ENCODE measurements at places on chromosomes 2 and 18.
A peak's percentile ranks its signal among the peaks of the same experiment; 100 is the strongest.

DNA sequence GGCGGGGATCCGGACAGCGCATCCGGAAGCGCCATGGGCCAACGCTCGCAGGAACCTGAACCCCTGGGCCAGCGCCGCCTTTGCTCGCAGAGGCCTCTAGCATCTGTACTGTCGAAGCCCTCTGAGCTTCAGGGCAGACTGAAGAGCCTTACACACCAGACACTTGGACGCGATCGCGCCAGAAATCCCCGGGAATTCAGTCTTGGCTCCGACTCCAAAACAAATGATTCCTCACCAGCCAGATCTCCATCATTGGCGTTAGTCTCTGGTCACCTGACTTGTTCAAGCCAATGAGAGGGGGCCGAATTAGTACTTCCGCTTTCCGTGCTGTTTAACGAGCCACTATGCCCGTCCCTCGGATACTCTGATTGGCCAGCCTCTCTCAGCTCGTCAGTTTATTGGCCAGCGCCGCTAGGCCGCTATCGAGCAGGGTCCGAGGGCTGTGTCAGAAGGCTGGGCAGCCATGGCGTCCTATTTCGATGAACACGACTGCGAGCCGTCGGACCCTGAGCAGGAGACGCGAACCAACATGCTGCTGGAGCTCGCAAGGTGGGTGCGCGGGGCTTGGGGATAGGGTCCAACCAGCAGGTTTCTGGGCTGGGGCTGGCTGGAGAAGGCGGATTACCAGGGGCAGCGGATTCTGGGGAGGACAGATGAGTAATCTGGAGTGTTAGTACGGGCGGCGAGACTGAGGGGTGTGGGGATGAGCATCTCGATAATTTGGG lies at the start of gene RNF181:
RNF181 (plus strand) TSS at position 445 of the 725 bp plus-strand sequence; CDS start at position 464, 19 bp downstream.
- peak; percentile 91 for DNase-seq

GRCh38 chr18:21735452-21736015 lies 5.1 kb upstream of the MIB1 start:
- no peak for DNase-seq

- no peak for DNase-seq
These were observed 1.6 kb upstream of the CFLAR start for GRCh38 chr2:201114350-201114749.

DNA sequence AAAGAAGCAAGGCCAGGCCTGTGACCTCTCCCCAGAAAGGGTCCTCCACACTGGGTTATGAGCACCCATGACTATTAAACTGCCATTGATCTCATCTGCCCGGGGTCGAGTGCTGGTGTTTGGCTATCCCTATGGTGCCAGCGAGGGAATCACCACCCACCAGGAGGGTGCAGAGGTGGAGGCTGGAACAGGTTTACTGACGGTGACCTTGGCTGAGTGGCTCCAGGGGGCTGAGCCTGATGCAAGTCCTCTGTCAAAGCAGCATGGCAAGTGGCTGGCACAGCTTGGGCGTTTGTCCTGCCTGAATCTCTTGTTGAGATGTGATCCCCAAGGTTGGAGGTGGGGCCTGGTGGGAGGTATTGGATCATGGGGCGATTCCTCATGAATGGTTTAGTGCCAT lies 196.4 kb upstream of the HDAC4 start:
- no peak for DNase-seq

DNA sequence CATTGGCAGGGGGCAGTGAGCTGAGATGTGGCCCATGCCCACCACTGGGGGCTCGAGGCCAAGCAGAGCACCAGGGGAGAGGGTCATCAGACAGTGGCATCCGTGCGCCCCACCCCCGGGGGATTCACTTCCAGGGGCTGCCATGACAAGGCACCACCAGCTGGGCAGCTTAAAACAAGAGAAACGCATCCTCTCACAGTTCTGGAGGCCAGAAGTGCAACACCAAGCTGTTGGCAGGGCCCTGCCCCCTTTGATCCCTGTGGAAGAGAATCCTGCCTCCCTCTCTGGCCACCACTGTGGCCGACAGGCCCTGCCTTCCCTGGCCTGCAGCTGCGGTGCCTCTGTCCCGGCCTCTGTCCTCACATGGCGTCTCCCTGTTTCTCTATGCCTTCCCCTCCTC lies 187.7 kb upstream of the ID2 start:
- no peak for DNase-seq

GRCh38 chr2:180742801-180743200 lies 237.6 kb upstream of the UBE2E3 start:
- DNase-seq = no peak

DNA sequence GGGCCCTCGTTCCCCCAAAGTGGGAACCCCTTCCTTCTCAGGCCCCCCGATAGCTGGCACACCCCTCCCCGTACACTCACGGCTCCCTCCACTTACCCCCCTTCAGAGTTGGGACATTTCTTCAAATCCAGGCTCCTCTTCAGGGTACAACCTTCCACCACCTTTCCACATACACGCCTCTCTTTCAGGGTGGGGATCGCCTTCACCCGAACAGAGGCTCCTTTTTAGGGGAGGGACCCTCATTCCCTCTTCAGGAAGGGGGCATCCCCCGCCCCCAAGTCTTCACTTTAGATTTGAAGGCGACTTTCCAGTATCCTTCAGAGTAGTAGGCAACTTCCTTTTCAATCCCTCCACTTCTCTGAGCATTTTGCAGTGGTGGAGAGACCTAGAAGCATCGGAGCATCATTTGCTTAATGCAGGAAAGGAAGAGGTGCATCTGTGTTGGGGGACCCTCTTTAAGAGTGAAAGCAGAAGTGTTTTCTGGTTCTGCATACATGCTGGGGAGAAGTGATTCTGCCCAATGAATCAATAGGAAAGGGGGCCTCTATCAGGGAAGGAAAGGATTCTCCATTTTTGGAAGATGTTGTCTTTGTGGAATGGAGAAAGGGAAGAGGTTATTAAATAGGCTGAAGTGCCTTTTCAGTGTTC lies 845 bp downstream of the EML4 start:
- DNase-seq = no peak

DNA sequence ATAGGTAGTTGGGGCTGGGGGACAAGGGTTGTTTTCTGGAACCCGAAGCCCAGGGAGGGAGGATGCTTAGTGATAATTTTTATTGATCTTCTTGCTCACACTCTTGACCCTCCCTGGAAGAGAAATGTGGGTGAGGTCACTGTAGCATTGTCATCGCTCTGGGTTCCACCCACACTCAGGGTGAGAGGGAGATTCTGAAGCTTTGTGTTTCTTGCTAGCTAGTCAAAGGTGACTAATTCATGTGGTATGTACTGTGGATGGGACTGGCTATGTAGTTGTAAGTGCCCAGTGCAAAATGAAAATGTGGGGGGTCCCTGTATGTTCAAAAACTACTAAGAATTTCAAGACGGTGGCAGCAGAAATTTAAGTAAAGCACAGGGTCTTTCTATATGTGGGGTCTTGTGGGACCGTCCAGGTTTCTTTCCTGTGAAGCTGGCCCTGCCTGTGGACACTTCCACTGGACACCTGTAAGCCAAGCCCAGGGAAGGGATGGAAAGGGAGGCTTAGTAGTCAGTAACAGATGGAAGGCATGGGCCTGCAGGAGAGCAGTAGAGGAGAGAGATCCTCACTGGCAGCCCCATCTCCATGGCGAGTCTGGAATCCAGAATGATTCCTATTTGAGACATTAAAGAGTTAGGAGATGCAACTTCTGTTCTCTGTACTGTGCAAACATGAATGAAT lies 35.0 kb downstream of the TSN start:
- DNase-seq = no peak

GRCh38 chr2:19158896-19159295 lies 199.5 kb downstream of the OSR1 start:
- no peak for DNase-seq

DNA sequence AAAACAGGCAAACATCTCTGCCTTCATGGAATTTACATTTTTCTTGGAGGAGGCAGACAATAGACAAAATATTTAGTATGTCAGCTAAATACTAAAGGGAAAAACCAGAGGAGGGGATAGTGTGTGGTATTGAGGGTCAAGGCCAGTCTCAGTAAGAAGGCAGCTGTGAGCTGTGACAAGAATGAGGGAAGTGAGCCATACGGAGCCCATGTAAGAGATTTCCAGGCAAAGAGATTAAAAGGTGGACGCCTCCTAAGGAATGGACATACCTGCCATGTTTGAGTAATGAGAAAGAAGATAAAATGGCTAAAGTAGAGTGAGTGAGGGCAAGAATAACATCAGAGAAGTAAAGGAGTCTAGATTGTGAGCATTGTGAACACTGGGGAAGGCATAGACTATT lies 2.2 kb upstream of the SCN2A start:
- DNase-seq = no peak

GRCh38 chr18:76621782-76622495 lies 126.9 kb upstream of the ZNF516 start:
- no peak for DNase-seq

GRCh38 chr2:1557467-1557820 lies 144.2 kb downstream of the TPO start:
- DNase-seq = no peak

- no peak for DNase-seq
These were observed 112.8 kb downstream of the CELF4 start for GRCh38 chr18:37452682-37453385.

DNA sequence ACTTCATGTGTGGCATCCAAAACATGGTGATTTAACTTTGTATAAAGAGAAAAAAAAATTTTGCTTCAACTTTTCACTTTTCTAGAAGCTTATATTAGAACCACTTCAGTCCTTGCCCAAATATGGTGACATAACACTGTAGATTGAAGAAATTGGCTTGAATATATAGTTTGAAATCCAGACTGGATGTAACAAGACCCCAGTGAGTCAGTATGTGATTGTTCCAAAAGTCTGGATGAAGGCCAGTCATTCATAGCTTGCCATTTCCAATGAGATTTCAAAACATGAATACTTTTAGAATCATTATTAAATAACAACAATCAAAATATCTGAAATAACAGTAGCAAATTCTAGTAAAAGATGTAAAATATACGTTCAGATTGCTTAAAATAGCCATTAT lies 104.8 kb upstream of the FN1 start:
- no peak for DNase-seq

DNA sequence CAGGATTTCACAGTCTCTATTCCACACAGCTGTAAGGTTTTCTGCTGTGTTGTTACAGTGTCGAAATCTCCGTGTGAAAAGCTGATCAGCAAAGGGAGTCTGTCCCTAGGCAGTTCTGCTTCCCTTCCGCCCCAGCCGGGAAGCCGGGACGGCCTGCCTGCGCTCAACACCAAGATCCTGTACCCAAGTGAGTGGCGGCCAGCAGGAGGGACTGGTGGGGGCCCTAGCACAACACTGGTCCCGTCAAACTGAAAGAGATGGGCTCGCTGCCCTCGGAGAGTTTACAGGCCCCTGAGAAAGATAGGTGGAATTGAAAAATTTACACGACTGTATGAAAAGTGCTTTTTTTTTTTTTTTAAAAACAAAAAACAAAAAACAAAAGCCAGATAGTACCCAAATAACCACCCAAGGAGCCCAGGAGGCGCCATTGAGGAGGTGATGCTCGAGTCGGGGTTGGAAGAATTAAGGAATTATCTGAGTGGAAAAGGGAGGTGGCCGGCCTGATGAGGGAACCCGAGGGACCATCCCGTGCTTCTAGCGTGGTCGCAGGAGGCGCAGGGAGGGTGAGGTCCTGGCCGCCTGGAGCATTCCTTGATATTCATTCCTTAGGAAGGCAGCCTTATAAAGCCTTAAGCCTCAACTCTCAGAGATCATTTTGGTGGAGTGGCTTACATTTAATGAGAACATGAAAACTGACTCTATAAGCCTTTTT lies 96.7 kb downstream of the DGKD start:
- DNase-seq = no peak

- no peak for DNase-seq
These were observed 134.2 kb downstream of the CBLN2 start for GRCh38 chr18:72409903-72410302.

GRCh38 chr2:233329489-233330135 lies 22.0 kb downstream of the SAG start:
- no peak for DNase-seq

DNA sequence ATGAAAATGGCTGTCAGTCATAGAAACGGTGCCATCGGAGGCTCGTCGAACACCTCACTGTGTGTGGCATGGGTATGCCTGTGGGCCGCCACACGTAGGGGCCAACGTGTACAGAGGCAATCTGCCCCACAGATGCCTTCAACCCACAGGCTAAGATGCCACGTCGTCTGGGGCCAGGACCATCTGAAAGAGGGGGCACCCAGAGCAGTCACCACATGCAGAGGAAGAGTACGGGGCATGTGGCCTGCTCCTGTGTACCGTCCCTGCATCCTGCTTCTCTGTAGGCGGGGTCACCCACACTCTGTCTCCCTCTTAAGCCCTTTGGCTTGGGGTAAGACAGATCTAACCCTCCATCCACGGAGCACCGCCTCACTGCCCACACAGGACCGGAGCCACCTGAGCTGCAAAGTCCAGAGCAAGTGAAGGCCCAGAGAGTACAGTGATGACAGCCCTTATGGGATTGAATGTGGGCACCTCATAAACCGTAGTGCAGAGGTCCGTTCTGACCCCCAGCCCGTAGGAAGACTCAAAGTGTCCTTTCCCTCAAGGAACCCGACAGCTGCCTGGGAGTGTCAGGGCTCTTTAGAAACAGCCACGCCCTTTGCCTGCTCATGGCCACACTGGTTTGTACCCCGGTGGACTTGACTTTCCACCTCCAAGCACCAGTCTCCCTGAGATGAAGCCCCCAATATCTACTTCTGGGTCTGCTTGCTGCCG lies 66.2 kb downstream of the TWIST2 start:
- no peak for DNase-seq

- no peak for DNase-seq
These were observed 373.4 kb downstream of the LPIN1 start for GRCh38 chr2:12119841-12120240.

GRCh38 chr2:46923041-46923528 lies 7.5 kb upstream of the MCFD2 start:
- DNase-seq = no peak

- DNase-seq = no peak
These were observed 590.3 kb upstream of the CNTNAP5 start for GRCh38 chr2:123434546-123435395.

DNA sequence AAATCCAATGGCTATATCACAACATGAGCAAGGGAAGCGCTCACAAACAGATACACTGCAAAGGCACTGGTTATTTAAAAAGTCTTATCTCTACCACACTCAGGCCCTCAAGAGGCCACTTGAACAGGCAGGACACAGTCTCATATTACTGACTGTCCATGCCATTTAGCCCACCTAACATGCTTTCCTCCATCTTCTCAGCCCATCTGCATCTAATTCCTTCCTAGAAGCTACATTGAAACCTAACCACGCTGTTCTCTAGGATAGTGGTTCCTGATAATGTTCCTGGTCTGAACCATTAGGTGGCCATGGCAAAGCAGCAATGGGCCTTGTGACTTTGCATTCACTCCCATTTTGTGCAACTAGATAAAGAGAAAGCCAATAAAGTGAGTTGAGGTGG lies 22.5 kb upstream of the NEB start:
- no peak for DNase-seq

DNA sequence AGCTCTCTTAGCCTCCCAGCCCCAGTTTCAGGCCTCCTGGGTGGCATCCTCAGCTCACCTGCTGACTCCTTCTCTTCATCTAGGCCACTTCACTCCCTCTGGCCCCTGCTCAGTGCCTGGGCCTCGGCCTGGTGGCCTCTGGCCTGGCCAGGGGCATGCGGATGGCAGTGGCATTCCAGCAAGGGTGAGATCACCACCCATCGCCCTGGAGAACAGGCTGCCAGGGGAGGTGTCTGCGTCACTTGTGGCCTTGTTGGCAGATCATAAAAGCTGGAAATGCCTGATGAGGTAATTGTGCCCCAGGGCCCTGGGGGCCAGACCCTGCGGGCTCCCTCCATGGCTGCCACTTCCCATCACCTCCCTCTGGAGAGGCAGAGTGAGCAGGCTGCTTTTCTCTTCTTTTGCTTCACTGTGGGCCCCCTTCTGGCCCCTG lies 72.5 kb upstream of the SMAD2 start:
- DNase-seq = no peak

- DNase-seq = no peak
These were observed 12.8 kb downstream of the EIF2AK2 start for GRCh38 chr2:37143974-37144373.

GRCh38 chr2:154336201-154336600 lies 362.3 kb upstream of the KCNJ3 start:
- DNase-seq = no peak

Data from NK-92 treated with Interleukin-12 subunit alpha and Interleukin-12 subunit beta, amount 100 ng/mL, for 24 hours (cell line).